ENCODE measurements at places on chromosomes 5 and 9.
A peak's percentile ranks its signal among the peaks of the same experiment; 100 is the strongest.

DNA sequence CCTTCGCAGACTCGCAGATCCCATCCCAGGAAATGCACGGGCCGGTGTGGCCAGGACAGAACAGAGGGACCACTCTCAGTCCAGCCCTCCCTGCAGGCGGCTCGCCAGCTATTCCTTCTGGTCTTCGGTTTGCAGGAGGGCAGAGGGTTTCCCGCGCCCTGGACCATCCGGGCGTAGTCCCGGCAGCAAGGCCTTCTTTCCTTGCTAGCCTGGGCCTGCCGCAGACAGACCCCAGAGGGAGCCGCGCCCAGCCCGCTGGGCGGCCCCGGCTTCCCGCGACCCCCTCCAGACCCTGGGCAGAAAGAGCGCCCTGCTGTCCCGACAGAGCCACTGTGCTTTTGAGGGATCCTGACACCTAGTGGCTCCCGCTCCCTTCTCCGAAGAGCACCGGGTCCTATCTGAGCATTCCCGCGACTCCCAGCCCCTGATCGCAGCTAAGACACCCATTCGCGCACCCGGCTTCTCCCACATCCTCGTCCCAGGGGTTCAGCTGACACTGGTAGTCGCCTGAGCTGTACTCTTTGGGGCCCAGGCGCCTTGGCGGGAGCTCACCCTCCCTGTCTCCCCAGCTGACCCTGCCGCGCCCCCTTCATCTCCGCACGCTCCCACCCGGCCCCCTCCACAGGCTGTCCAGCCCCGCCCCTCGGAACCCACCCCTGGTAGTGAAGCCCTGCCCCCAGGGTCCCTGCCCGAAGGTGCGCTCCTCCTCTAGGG lies 1.1 kb downstream of the CFAP90 start:
- no peak for DNase-seq

DNA sequence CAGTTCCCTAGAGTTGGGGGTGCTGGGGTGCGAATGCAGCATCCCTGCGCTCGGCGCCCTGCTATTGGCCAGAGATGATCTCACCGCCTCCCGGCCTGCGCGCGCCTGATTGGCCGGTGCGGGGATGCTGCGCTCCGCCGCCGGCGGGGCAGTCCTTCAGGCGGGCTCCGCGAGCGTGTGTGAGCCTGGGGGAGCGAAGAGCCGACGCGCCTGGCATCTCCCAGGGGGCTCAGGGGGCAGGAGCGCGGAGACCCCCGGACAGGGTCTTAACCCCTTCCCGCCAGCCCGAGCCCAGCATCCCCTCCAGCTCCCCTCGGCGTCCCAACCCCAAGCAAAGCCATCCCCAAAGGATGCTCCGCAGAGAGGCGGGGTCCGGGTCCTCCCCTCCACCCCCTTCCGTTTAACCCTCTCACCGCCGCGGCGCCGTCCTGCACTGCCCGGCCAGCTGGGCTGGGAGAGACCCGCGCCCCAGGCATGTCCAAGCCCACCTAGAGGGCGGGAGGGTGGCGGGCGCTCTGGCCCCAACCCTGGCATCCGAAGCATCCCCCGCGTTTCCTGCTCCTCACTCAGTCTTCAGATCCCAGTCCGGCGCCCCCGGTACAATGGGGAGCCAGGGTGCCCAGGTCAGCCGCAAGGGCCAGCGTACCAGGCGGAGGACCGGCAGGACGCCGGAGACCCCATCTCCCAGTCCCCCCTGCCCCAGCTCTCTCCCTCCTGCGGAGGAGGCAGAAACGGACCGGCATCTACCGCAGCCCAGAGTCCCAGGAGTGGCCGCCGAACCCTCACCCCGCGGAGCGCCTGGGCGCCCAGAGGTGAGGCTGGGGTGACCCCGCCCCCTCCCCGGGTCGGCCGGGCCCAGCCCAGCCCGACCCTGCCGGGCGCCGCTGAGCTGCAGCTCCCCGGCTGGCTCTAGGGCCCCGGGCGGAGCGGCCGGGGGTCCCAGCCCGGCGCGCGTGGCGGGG lies 19.3 kb upstream of the TOR2A start:
- DNase-seq = no peak

- no peak for DNase-seq
Observed at GRCh38 chr5:168851902-168852321, 272.7 kb upstream of the PANK3 start.

DNA sequence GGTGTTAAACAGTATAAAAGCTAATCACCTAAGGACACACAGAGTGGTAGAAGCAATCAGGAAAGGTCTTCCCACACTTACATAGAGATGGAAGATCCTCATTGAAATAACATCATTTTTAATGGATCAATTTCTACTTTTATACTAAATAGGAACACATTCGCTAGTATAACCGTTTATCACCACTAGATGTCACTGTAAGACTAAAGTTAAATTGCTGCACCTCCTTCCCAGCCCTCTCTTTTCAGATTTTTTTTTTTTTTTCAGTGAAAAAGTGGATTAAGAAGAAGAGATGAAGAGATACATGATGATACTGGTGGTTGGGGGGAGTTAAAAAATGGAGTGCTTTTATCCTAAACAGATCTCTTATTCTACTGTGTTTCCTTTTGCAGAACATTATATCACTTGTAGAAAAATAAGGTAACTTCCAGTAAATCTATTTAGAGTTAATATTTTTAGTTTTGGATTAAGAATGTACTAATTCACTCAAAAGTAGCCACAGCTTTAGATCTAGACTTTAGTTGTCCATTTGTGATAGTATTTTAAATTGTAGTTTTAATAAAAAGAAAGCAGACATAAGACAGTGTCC lies 116.9 kb upstream of the ARRDC3 start:
- DNase-seq = no peak

DNA sequence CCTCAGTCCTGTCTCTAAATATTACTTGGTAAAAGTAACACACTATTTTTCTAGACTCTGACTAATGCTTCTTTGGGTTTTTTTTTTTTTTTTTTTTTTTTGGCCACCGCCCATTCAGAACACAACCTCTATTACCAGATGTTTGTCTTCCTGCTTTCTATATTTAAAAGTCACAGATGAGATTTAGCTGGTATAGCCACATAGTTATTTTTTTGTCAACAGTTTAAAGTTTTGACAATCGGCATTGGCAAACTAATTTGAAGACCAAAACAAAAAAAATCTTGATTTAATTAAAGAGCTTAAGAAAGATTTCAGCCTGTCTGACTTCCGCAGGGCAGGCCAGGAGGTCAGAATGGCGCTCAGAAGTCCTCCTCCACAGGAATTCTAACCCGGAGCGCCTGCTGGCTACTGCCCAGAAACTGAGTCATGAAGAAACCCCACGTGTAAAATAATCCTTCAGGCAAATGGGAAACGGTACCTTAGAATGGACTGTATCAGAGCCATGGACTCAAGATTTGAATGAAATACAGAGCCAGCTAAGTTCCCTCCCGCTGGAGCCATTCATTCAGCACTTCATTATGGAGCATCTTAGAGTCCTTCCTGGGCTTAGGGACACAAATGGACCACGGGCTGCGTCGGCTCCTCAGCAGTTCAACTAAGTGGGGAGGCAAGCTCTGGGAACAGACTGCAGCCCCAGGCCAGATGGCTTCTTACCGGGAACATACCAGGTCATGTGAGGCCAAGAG lies 55.6 kb downstream of the PTPDC1 start:
- DNase-seq = no peak

DNA sequence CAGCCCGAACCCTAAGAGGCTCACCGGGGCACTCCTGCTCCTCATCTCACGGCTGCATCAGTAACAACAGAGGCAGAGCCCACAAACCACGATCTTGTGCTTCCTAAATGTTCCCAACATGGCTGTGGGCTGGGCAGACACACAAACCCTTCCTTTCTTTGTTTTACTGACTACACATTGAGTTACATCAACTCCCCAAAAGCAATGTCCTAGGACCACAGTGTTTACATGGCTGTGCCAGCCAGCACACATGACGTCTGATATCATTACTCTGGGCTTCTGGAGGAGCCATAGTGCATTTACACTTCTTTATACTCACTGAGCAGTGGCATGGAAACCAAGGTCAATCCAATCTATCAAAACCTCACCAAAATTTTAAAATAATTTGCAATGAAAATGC lies 101.4 kb downstream of the LHFPL2 start:
- DNase-seq = no peak

DNA sequence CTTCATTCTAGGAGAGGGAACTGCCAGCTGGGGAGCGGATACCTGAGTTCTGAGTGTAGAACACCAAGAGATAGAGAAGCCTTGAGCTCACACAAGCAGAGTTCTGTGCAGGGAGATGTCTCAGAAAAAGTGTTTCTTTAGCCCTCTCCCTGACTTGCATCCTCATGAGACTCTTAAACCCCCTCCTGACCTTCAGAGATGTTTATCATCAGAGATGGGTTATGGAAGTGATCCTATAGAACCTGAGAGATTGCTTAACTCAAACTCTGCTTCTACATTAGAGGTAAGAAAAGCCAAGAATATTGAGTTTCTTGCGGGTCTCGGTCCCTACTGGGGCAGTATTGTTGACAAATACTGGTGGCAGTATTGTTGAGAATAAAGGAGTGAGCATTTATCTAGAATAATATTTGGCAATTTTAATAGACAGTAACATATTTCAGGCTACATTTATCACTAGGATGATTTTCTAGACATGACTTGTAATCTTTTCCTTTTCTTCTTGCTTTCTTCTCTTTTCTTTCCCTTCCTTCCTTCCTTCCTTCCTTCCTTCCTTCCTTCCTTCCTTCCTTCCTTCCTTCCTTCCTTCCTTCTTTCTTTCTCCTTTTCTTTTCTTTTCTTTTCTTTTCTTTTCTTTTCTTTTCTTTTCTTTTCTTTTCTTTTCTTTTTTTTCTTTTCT lies at the start of gene IZUMO3:
TSS of gene IZUMO3 (minus strand) at position 51 of the 676 bp plus-strand sequence. CDS start 248 bp downstream, outside the sequence.
- DNase-seq = no peak

DNA sequence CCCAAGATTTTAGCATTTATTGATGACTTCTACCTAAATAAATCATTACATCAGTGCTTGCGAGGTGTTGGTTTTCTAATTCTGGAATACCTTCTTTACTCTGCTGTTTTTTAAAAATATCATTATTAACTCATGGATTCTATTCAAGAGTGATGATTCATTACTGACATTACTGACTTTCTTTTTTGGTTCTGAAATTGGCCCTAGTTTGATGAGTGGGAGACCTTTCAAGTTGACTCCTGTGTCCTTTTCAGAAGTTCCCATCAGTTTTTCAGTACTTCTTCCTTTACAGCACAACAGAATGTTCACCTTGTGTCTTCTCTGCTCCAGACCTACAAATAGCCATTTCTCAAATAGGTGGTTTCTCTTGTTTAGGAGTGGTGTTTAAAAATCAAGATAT lies 114.1 kb downstream of the PCSK5 start:
- no peak for DNase-seq

- no peak for DNase-seq
Observed at GRCh38 chr9:84294241-84294950, 46.2 kb downstream of the SLC28A3 start.

- peak; percentile 63 for DNase-seq
Observed at GRCh38 chr9:68584189-68585033, 43.7 kb upstream of the TMEM252 start.

DNA sequence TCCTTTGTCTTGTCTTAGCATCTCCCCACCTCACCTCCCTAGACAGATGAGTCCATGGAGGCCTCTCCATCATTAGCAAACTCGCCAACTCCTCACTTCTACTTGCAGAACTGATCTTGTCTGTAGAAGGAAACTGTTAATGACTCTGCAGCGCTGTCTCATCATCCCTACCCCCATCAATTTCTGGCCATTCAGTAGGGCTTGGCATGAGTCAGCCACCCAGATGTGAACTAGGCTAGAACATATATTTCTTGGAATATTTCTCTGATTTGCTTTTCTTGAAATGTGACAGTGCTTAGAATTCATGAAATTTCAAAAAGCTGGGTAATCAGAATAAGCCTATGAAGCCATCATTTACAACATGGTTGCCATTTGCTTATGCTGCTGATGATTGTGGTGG lies 1125.0 kb upstream of the DMAC1 start:
- no peak for DNase-seq

DNA sequence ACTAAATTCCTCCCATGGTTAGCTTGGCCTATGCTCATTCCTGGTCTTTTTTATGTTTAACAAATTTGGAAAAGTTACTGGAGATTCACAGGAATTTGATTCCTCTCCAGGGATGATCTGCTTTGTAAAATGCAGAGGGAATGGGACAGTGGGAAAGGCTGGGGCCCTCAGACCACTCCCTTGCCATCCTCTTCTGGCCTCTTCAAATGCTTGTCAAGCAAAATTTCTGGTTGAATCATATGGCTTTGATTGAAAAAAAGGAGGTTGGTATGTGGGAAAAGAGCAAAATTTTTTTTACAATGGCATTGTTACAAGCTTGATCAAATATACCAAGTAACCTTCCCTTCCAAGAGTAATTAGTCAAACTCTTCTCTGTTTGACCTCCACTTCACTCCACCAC lies 225.1 kb downstream of the PIK3R1 start:
- no peak for DNase-seq

DNA sequence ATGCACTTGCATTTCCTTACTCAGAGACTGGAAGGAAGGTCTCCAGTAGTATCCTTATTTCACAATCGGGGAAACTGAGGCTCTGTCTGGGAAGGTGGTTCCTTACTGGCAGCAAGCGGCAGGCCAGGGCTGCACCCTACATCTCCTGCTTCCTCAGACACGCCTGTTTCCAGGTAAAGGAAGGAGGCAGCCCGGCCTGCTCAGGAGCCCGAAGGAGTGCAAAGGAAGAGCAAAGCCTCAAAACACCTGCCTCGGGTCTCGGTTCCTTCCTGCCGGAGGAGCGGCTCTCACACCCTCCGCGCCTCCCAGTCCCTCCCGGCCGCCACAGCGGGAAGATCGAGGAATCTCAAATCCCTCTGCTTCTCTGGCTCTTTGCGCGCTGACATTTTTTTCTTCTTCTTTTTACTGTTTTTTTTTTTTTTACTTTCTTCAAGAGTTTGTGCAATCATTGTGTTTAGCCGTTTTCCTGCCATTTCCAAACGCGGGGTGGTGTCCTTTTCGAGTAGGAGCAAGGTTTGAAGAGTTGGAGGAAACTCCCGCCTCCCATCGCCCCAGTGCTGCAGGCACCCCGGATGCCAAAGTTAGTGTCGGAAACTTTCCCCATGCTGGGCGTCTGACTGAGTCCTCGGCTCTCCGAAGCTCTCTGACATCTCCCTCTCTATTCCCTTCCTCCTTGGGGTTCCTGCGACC lies 1.0 kb downstream of the GGTA1 start:
- no peak for DNase-seq

DNA sequence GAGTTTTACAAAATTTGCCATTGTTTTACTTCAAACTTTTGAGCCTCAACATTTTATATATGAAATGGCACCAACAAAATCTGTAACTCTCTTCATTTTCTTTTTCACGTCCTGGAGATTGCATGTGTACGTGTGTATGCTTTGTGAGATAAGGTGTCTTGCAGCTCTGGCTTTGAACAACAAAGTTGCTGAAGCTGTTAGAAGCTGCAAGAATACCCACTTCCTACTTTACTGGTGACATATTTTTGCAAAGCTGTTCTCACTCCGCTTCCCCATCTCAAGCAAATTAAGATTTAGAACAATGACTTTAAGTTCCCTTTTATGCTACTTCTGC lies 41.8 kb downstream of the FYB1 start:
- DNase-seq = no peak

- DNase-seq = no peak
Observed at GRCh38 chr5:130549884-130550561, 615.0 kb downstream of the HINT1 start.
